Right renal cortex interstitium (tissue), 3 donors: ENCODE measurements at places on chromosomes 1 and 21. TPM values are rescaled to one million over a fixed set of nuclear protein-coding genes. Genes with fewer than 3 reads are reported as not detected.

GRCh38 chr1:8879922-8880676 lies 1.6 kb upstream of the ENO1 start:
- DNase-seq, result peak; percentile 52

The TOR3A gene
- polyA plus RNA-seq, result 24.3 TPM

- no peak for DNase-seq
Measured at GRCh38 chr21:41964171-41964570, 10.4 kb upstream of the C2CD2 start.

- DNase-seq, result no peak
Measured at GRCh38 chr1:193109619-193110018, 4.4 kb upstream of the GLRX2 start.

GRCh38 chr1:211684791-211685190 lies 9.4 kb upstream of the NEK2 start:
- DNase-seq, result no peak

GRCh38 chr1:16116002-16116401 lies 39.9 kb downstream of the EPHA2 start:
- no peak for DNase-seq

- DNase-seq, result no peak
Measured at GRCh38 chr1:81670286-81670685, 130.4 kb upstream of the ADGRL2 start.

The ADCY10 gene
- polyA plus RNA-seq, result 0.44 TPM

GRCh38 chr1:160763993-160764392 lies 24.9 kb downstream of the SLAMF7 start:
- no peak for DNase-seq

The ZNF593OS gene
- 0.60 TPM for polyA plus RNA-seq
